Bone marrow (tissue), 2 donors: ENCODE measurements at places on chromosomes 16 and 17.

- DNase-seq, result no peak
These were observed 241.9 kb downstream of the CDH11 start for GRCh38 chr16:64880006-64880405.

- DNase-seq, result no peak
These were observed 9.0 kb downstream of the IRX5 start for GRCh38 chr16:54939510-54940278.

DNA sequence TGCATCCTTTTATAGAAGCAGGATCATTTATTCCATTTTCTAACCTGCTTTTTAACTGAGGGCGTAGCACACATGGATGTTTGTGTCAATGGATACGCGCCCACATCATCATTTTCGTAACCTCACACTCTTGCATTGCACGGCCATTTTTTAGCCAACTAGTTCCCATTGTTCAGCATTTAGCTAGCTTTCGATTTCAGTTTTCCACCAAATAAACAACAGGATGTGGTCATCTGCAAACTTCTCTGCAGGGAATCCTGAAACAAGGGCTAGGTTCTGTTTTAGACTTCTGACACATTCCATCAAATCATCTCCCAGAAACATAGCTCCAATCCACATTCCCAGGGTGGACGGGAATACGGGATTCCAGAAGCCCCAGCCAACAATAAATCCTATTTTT is 6.4 kb downstream of the CYB561 start:
- no peak for DNase-seq

GRCh38 chr17:49055181-49055927 is 58.2 kb downstream of the IGF2BP1 start:
- no peak for DNase-seq
